IPS DF 19.7 (cell line): ENCODE measurements at places on chromosomes 3 and 15.

DNA sequence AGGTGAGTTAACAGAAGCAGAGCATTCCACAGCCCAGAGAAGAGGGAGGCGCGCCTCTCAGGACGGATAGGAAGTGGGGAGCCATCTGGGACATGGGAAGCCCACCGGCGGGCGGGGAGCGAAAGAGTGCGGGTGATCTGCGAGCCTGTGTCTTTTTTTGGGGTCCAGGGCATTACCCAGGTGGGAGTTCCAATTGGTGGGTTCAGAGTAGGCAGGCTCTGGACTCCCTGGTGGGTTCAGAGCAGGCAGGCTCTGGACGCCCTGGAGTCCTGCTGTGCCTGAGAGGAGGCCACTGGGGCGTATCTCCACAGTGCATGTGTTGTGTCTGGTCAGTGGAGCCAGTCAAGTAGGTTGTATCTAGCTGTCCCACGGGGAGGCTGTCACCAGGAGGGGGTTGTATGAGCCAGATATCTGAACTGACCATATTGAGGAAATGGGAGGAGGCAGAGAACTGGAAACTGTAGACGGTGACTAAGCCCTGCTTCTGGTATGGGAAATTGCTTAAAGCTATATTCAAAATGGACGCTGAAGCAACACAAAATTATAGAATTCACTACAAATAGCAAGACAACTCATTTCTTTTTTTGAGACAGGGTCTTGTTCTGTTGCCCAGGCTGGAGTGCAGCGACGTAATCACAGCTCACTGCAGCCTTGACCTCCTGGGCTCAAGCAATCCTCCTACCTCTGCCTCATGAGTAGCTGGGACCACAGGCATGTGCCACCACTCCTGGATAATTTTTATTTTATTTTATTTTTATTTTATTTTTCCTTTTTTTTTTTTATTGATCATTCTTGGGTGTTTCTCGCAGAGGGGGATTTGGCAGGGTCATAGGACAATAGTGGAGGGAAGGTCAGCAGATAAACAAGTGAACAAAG, 34.5 kb upstream of the CHST2 start:
- DNase-seq: no peak

DNA sequence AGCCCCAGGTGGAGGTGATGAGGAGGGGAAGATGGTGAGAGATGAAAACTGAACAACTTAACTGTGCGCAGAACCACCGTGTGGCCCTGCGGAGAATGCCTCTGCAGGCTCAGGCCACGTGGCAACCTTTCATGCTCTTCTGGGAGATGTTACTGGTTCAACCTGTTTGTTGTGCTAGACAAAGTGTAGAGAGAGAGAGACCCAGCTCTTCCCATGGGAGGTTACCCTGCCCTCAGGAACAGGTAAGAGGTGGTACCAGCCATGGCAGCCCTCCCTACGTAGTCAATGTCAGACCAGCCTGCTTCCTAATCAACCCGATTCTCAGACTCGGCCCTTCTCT, 37.0 kb upstream of the HACD2 start:
- no peak for DNase-seq

DNA sequence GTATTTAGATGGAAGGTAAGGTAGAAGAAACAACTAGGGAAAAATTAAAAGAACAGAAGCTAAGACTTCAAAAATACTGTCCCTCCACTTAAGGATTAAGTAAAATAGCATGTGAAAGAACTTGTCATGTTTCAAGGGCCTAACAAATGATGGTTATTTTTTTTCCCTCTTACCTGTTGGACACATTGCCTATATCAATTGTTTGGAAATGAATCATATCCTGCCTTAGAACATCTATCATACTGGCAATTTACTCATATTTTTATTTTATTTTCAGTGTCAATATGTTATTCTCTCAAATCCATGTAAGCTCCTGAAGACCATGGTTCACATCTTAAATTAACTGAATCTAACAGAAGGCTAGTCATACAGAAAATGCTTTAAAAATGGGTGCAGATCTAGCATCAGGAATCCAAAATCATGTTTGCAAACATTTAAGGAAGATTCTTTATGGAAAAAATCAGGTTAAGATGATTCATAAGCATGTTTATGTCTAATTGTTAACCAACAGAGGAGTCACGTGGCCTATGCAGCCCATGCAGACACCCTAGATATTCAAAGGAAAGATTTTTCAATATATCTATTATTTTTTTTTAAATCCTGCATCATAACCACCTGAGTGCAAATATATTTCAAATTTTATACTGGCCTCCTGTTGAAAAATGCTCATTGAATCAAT, 135.8 kb upstream of the TRIM42 start:
- DNase-seq: no peak

- no peak for DNase-seq
These were observed 275.4 kb downstream of the ABHD5 start for GRCh38 chr3:43966126-43966525.

GRCh38 chr3:106421909-106422308, 553.1 kb upstream of the CBLB start:
- no peak for DNase-seq

DNA sequence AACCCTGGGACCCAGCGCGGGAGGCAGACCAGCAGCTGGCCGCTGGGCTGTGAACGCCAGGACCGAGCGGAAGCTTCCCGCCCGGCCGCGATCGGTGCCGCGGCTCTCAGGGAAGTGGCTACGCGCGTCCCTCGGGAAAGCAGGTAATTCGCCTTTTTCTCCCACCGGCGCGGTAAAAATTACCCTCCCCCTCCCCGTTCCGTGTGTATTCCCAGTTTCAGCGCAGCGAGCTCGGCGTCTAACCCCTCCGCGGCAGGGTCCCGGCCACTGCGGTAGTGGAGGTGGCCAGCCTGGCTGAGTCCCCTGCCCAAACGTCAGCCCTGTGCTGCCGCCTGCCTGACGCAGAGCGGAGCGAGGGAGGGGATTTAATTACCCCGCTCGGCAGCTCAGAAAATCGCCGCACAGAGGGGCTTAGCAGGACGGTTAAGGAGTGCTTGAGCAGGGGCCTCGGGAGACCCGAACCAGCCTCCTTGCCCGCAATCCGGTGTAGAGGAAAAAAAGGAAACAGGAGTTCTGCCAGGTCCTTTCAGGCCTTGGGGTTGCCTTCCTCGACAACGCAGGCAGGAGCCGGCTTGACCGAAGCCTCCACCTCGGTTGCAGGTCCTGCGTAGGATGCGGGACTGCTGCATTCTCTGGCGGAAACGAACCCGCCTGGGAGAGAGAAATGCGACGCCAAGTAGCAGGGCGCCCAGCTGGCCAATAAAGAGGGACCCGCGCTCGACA, 2.9 kb downstream of the GATA2 start:
- DNase-seq: no peak

GRCh38 chr3:184259396-184259877, 1.9 kb downstream of the CAMK2N2 start:
- DNase-seq: no peak

GRCh38 chr3:54670201-54671000, 257.5 kb downstream of the LRTM1 start:
- DNase-seq: peak; percentile 17

DNA sequence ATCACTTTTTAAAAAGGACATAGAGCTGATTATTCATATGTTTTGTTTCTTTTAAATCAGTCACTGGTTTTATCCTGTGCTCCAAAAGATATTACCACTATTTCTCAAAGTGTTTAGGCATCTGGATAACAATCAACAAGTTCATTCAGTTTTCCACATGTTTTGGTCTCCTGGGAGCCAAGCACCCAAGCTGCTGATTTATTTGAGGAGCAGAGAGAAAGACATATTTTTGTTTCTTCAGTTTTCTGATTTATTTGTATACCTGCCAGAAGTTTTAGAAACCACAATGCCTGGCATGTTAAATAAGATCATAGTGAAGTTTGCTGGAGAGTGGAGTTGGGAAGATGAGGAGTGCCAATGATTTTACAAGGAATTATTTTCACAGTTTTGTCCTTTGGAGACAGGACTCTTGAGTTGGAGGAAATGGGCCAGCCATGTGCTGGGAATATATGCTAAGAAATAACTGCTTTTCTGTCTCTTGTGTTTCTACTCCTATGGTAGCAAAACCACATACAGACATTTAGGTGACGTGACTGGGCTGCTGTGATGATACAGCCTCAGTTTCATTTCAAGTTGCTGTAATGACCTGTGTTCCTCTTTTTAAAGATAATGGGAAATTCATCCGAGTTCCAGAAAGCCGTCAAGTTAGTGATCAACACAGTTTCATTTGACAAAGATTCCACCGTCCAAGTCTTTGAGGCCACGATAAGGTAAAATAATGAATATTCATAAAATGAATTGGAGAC, 11.7 kb downstream of the EDEM1 start:
- no peak for DNase-seq

DNA sequence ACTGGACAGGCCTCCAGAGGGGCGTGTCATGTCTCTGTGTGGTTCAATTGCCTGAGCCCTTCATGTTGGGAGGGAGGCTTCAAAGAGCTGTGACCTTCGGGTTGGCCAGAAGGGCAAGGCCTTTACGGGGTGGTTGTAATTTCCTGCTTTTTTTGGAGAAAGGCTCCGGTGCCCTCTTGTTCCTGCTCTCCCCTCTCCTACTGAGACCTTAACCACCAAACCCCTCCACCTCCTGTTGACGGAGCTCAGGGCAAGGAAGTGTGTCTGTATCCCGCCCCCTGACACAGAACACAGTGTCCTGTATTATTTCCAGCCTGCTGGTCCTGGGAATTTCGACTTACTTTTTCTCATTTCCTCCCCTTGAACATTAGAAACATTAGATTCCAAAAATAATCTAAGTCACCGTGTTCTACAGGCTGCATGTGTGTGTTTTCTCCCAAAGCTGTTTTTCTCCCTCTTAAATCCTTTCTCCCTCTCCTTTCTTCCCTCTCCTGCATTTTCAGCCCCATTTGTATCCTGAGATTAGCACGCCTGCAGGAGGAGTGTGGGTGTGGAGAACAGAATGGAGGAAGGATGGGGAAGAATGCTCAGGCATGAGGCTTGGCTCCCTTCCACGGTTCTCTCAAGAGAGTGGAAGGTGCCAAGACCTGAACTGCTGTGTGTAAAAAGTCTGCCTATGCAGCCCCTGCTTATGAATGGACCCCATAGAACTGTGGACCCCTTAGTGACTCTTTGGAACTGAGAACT, 285.4 kb upstream of the ROPN1 start:
- no peak for DNase-seq

GRCh38 chr3:131690800-131691199, 188.0 kb upstream of the MRPL3 start:
- no peak for DNase-seq

- no peak for DNase-seq
These were observed 10.8 kb upstream of the PDIA3 start for GRCh38 chr15:43735416-43735815.

DNA sequence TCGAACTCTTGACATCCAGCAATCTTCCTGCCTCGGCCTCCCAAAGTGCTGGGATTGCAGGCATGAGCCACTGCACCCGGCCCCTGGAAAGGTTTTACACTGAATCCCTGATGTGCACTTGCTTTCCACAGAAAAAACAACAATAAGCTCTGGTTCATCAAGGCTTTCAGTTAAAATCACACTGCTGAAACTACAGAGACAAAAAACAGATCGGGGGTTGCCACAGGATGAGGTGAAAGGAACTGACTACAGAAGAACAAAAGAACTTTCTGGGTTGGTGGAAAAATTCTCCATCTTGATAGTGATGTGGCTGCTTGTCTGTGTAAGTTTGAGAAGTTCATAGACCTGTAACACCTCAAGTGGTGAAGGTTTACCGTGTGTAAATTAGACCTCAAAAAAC, 2.9 kb downstream of the RAB43 start:
- DNase-seq: no peak

GRCh38 chr3:99256788-99257187, 355.3 kb upstream of the DCBLD2 start:
- DNase-seq: no peak

DNA sequence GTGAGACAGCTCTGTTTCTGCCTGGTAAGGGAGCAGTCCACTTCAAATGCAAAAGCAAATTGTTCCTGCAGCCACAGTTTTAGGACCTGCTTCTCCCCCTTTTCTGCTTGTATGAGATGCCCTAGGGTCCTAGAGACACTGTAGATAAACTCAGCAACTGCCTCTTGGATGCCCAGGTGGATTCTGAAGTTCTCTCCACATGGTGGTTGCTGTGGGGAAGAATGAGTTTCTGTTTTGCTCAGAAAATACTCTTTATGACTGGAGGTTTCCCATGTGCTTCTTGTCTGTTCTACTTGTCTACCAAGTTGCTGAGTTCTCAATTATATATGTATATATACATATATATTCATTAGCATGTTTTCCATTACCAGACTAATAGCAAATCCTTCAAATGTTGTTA, 5.6 kb upstream of the ZNF80 start:
- no peak for DNase-seq
